ENCODE measurements at places on chromosomes 2 and 18.
A peak's percentile ranks its signal among the peaks of the same experiment; 100 is the strongest.

DNA sequence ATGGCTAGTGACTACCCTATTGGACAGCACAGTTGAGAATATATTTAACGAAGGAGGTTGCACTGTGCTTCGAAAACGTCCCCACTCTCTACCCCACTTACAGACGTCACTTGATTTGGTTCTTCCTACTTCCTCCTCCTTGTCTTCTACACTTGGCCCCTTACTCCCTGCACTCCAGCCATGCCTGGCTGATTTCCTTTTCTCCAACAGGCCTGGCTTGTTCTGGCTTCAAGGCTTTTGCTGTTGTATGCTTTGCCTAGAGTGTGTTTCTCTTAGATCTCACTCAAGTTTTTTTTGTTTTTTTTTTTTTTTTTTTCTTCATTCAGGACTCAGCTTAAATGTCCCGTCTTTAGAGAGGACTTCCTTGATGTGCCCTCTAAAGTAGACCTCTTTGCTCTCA is 336.8 kb downstream of the CLIP4 start:
- no peak for DNase-seq

DNA sequence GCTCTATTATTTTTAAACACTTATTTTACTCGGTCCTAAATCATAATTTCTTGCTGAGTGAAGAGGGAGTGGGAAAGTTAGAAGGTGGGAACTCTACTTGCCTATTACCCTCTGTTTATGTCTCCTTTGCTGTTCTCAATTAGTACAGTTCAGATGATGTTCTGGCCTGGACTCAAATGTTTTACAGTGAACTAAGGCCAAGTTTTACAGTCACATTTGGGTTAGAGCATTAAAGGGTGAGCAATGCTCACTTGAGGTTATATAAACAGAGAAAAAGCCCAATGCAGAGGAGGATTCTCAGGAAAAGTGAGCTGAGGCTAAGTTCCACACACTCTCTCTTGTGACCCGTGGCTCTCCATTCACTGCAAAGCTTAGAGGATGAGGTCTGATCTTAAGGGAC is 52.4 kb downstream of the ITSN2 start:
- DNase-seq, result no peak

GRCh38 chr2:188495969-188496431 is 204.3 kb downstream of the GULP1 start:
- no peak for DNase-seq

GRCh38 chr2:3294069-3294468 is 83.5 kb downstream of the EIPR1 start:
- no peak for DNase-seq

- no peak for DNase-seq
These were observed 81.2 kb downstream of the PLCL1 start for GRCh38 chr2:197885587-197885986.

- no peak for DNase-seq
These were observed 24.8 kb downstream of the DYNC1I2 start for GRCh38 chr2:171712051-171712450.

GRCh38 chr2:152200565-152201465 is 25.3 kb upstream of the STAM2 start:
- DNase-seq, result peak; percentile 55

GRCh38 chr2:227464851-227465250 is 7.1 kb upstream of the AGFG1 start:
- no peak for DNase-seq

Measured in NCI-H446 treated with DMSO at 0.1 percent for 48 hours (cell line).